SK-N-SH (cell line): ENCODE measurements at places on chromosomes 5 and 9.
A peak's percentile ranks its signal among the peaks of the same experiment; 100 is the strongest.

DNA sequence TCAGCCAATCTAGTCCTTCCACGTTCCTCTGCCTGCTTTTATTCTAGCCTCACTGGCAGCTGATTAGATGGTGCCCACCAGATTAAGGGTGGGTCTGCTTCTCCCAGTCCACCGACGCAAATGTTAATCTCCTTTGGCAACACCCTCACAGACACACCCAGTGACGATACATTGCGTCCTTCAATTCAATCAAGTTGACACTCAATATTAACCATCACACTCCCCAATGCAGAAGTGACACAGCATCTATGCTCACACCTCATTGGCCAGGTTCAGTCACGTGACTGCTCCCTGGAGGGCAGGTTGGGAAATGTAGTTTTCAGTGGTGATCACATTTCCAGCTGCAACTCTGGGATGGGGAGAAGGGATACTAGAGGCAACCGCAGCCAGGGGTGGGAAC is 13.0 kb downstream of the SUSD3 start:
- peak; percentile 69 for DNase-seq

DNA sequence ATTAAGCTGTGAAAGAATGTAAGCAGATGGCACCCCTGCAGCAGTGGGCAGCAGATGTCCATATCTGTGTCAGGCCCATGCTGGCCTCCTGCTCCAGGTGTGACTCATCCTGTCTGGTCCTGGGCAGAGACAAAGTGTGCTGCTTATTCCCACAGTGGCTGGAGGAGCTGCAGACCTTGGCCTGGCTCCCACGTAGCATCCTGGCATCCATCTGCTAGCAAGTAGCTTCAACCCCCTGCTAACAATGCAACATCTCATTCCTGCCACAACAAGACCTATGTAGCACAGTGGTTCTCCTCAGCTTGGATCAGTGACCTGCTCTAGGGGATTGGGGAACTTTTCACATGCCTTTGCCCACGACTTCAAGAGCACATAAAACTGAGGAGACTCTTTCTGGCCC is 126.4 kb upstream of the SLC12A2 start:
- DNase-seq, result peak; percentile 53

- DNase-seq, result no peak
These were observed 8.3 kb downstream of the C1QTNF3 start for GRCh38 chr5:34034534-34035327.

DNA sequence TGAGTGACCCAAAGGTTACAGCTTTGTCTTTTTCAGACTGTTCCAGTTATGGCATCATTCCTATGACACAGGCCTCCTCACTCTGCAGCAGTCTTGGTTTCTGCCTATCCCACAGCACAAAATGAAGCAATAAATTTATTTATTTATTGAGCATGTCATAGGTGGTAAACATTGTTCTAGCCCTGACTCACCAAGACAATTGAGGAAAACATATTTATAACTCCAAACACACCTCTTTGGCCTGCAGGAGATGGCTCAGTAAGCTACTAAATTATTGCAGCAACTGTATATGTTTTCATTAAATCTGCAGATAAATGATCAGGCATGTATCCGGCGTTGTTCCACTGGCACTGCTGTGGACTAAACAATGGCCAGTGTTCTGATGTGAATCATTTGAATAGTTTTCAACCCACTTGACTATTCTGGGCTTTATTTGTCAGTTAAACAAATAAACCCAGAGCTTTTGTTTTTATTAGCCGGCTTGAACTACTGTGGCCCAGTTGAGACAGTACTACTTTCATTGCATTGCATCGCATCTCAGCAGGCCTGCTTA is 83.2 kb downstream of the FOXD1 start:
- DNase-seq, result no peak

GRCh38 chr9:127194881-127195713 is 69.5 kb upstream of the GARNL3 start:
- DNase-seq, result no peak

GRCh38 chr5:147208134-147208533 is 26.7 kb upstream of the STK32A start:
- no peak for DNase-seq

DNA sequence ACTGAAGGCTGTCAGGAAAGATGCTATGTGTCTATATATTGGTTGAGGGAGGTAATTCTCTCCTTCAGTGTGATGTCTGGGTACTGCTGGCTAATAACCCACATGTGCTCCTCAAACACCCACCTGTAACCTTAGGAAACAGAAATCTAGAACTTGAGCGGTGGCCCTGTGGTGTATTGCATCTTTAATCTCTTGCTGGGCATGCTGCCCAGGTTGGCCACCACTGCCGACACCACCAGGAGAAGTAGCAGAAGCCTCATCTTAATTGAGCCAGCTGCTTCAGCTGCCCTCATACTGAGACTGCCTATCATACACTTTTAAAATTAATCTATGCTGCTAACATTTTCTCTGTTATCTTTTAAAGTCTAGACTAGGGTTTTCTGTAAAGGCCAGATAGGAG is 103.5 kb upstream of the C5orf63 start:
- no peak for DNase-seq

- DNase-seq, result no peak
These were observed 33.8 kb upstream of the PANK3 start for GRCh38 chr5:168612996-168613395.

DNA sequence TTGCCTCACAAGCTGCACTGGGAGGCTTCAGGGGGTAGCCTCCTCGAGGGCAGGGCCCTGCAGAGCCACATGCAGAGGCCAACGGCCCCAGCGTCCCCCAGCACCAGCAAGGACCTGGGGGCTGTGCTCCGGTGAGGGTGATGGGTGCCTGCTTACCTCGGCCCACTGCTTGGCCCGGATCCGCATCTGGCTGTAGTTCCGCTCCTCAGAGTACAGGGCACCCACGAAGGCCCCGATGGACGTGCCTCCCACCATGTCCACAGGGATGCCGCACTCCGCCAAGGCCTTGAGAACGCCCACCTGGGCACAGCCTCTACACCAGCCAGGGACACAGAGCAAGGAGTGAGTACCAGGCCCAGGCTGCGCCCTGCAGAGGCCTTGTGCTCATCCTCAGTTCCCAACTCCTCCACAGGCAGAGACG is 8.0 kb upstream of the NSMF start:
- no peak for DNase-seq
